ENCODE measurements at places on chromosomes 7 and 10. TPM values are rescaled to one million over a fixed set of nuclear protein-coding genes. Genes with fewer than 3 reads are reported as not detected.
A peak's percentile ranks its signal among the peaks of the same experiment; 100 is the strongest.

The PRSS2 gene
- total RNA-seq = not detected

DNA sequence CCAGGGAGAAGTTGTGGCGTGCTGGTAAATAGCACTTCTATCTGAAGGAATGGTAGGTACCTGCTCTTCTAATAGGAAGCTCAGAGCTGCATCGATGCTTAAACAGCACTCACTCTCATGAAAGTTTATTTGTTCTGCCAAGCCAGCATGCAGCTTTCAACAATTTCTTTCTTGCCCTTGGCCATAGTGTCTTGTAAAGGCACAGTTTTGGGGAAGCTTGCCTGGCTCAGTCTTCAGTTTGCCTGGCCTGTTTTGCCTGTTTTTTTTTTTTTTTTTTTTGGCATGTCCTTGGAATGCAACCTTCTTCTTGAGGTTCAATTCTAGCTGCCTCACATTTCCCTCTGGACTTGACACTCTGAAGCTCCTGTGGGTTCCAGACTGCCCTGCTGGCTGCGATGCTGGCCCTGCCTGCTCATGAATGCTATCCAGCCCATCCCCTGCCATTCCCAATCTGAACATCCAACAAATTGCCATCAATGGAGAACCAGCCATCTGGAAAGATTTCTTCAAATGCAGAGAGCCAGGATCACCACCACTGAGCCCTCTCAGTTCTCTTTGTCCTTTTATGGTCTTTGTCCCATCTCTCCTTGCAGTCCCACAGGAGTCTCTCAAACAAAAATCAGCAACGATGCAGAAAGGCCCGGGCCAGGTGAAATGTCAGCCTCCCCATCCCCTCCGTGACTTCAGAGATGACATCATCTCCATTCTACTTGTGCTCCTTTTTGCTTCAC lies 133.9 kb downstream of the ANLN start:
- H3K4me3 ChIP-seq = no peak overlapping the region
- no peaks in the 10 kb centered on the region for H3K36me3 ChIP-seq
- H3K27me3 ChIP-seq = peaks cover 48% of the 10 kb centered on the region
- no peak overlapping the region for H3K27ac ChIP-seq

The RSPH10B2 gene
- total RNA-seq = not detected

- no peaks in the 10 kb centered on the region for H3K36me3 ChIP-seq
- no peak for DNase-seq
- H3K4me3 ChIP-seq = no peak overlapping the region
Measured at GRCh38 chr7:131619336-131620305, 63.2 kb upstream of the PODXL start.

DNA sequence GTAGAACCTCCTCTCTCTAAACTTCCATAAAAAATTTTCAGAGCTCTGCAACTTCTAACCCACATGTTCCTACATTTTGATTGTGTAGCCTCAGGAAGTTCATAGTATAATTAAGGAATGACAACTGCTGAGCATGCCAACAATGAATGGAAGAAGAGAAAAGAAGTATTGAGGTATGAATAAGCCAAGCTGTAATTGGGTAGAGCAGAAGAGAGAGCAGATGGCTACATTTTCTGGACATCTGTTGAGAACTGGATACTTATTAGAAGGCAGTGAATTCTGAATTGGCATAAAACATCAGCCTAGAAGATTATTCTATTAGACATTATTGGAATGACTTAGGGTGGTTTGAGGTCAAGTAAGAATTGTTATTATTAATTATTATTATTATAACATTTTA lies 728.3 kb upstream of the PHF14 start:
- H3K4me1 ChIP-seq = peaks cover 2% of the 10 kb centered on the region
- no peak for DNase-seq
- H3K36me3 ChIP-seq = no peaks in the 10 kb centered on the region

DNA sequence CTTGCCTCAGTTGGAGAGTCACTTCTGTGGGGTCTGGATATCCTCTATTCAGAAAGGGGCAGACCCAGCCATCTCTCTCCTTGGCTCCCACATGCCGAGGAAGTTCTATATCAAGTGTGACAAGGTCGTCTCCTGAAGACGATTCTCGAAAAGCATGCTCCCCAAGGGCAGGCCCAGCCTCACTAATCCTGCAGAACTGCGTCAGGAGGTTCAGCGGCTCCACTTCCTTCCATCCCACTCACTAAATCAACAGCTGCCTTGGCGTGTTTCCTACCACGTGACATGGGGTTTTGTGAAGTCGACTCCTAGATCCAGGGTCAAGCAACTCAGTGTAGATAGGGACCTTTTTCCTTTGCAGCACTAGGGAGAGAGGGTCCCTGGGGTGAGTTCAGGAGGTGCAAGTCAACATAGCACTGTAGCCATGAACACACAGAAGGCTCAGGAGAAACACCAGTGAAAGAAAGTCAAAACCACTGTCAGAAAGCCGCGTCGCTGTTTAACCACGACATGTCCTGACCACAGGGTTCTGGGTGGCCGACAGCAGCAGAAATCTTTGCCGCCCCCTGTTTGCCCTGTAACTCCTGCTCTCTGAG lies 156.4 kb downstream of the PRPF18 start:
- no peak overlapping the region for H3K27ac ChIP-seq
- DNase-seq = no peak
- peaks cover 12% of the 10 kb centered on the region for H3K4me1 ChIP-seq
- peaks cover 29% of the 10 kb centered on the region for H3K36me3 ChIP-seq
- no peaks in the 10 kb centered on the region for H3K27me3 ChIP-seq

GRCh38 chr10:102112210-102112817 lies 7.9 kb downstream of the LDB1 start:
- DNase-seq = no peak
- no peaks in the 10 kb centered on the region for H3K27me3 ChIP-seq
- H3K27ac ChIP-seq = peak overlapping the region; percentile 97
- H3K36me3 ChIP-seq = peaks cover 45% of the 10 kb centered on the region
- H3K4me1 ChIP-seq = peaks cover 57% of the 10 kb centered on the region

- H3K27ac ChIP-seq = no peak overlapping the region
- no peak overlapping the region for H3K4me3 ChIP-seq
- DNase-seq = no peak
- no peaks in the 10 kb centered on the region for H3K36me3 ChIP-seq
- no peaks in the 10 kb centered on the region for H3K4me1 ChIP-seq
Measured at GRCh38 chr7:115965796-115966475, 64.6 kb downstream of the TFEC start.

DNA sequence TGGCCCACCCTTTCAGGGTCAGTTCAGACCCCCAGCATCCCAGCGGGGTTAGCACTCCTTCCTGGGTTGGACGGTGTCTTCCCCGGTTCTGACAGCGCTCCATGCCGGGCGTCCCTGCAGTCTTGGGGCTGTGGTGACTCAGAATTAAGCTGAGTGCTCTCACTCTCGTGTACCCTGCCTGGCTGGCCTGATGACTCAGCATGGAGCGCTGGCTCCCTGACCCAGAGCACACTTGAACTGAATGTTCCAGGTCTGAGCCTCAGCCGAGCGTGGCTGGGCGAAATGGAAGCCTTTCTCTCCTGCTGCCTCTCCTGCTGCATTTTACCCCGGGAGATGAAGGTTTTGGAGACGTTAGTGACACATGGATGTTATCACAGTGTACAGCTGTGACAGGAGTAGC lies 7.1 kb downstream of the BAG3 start:
- no peaks in the 10 kb centered on the region for H3K36me3 ChIP-seq
- H3K27me3 ChIP-seq = no peaks in the 10 kb centered on the region
- H3K4me3 ChIP-seq = peak overlapping the region; percentile 82
- peaks cover 100% of the 10 kb centered on the region for H3K4me1 ChIP-seq

The CRYGN gene
- 0.41 TPM for total RNA-seq

- no peaks in the 10 kb centered on the region for H3K36me3 ChIP-seq
- no peak overlapping the region for H3K27ac ChIP-seq
- H3K4me1 ChIP-seq = no peaks in the 10 kb centered on the region
- no peak for DNase-seq
- H3K4me3 ChIP-seq = no peak overlapping the region
- peaks cover 15% of the 10 kb centered on the region for H3K27me3 ChIP-seq
Measured at GRCh38 chr10:115157357-115157756, 64.2 kb downstream of the ATRNL1 start.

DNA sequence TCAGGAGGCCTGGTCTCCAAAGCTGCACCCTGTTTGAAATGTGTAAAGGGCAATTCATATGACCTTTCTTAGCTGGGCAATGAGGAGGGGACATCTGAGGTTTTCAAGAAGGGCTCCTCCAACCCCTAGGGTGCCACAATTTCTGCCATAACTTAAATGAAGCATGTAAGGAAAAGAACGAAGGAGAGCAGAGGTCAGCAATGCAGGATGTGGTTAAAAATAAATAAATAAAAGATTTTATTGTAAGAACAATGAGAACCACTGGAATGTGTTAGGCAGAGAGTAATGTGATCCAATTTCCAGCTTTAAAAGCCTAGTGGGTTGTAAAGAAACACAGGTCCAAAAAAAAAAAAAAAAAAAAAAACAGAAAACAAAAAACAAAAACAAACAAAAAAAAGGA lies 673.1 kb downstream of the TNS3 start:
- H3K36me3 ChIP-seq = no peaks in the 10 kb centered on the region
- no peak overlapping the region for H3K4me3 ChIP-seq

- no peaks in the 10 kb centered on the region for H3K27me3 ChIP-seq
- DNase-seq = no peak
- H3K36me3 ChIP-seq = no peaks in the 10 kb centered on the region
Measured at GRCh38 chr10:47418321-47418720, 34.2 kb upstream of the ZNF488 start.

- DNase-seq = no peak
- H3K27ac ChIP-seq = no peak overlapping the region
- no peaks in the 10 kb centered on the region for H3K4me1 ChIP-seq
- H3K36me3 ChIP-seq = no peaks in the 10 kb centered on the region
- H3K4me3 ChIP-seq = no peak overlapping the region
Measured at GRCh38 chr7:8105449-8106095, 137.0 kb downstream of the GLCCI1 start.

The SPDYE2 gene
- not detected for total RNA-seq

DNA sequence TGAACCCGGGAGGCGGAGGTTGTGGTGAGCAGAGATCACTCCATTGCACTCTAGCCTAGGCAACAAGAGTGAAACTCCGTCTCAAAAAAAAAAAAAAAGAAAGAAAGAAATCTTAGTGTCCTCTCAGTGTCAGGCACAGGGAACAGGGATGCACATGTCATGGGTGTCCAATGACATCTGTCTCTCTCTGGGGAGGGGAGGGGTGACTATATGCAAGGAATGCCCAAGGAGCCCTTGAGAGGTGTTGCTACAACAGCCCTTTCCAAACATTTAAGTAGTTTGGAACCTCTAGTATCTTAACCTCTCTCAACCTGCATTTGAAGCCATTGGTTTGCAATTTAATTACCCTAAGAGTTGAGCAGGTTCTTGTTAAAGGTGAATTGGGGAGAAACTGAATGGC lies 28.9 kb downstream of the PDLIM1 start:
- H3K4me3 ChIP-seq = no peak overlapping the region
- peaks cover 71% of the 10 kb centered on the region for H3K36me3 ChIP-seq
- peaks cover 71% of the 10 kb centered on the region for H3K4me1 ChIP-seq
- H3K27me3 ChIP-seq = no peaks in the 10 kb centered on the region

DNA sequence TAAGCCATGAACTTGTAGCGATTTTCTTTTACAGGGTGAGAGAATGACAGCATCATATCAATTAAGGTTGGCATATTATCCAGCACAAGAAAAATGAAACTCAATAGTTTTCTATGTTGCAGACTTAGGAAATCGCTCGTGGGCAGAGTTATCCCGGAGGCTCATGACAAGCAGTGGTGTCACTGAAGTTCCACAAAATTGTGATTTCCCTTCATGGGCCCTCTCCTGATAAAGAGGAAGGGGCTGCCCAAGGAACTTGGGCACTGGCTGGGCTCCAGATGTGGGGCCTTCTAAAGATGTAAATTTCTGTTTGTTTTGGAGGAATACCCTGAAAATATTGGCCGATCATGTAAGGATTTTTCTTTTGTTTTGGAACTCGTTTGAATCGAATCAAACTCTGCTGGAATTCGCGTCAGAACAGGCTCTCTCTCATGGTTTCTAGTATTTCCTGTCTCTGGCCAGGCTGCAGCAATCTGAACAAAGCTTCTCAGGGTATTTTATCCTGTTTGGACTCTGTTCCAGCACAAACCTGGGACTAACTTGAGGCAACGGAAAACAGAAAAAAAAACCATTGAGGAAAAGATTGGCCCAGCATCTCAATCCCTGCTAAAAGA lies 340.6 kb upstream of the NRP1 start:
- no peaks in the 10 kb centered on the region for H3K27me3 ChIP-seq
- H3K27ac ChIP-seq = peak overlapping the region; percentile 78
- H3K36me3 ChIP-seq = no peaks in the 10 kb centered on the region
- H3K4me1 ChIP-seq = peaks cover 37% of the 10 kb centered on the region

GRCh38 chr7:83413831-83414230 lies 235.1 kb downstream of the SEMA3E start:
- no peaks in the 10 kb centered on the region for H3K36me3 ChIP-seq
- H3K4me1 ChIP-seq = no peaks in the 10 kb centered on the region
- no peaks in the 10 kb centered on the region for H3K27me3 ChIP-seq
- no peak overlapping the region for H3K27ac ChIP-seq

- H3K4me3 ChIP-seq = no peak overlapping the region
- no peaks in the 10 kb centered on the region for H3K36me3 ChIP-seq
- no peak for DNase-seq
- H3K27me3 ChIP-seq = no peaks in the 10 kb centered on the region
Measured at GRCh38 chr10:30118590-30118989, 59.2 kb upstream of the JCAD start.

The CHCHD3 gene
- total RNA-seq = 209 TPM

- no peaks in the 10 kb centered on the region for H3K27me3 ChIP-seq
- H3K27ac ChIP-seq = no peak overlapping the region
- H3K4me3 ChIP-seq = no peak overlapping the region
Measured at GRCh38 chr10:88953662-88954061, 1.1 kb upstream of the ACTA2 start.

DNA sequence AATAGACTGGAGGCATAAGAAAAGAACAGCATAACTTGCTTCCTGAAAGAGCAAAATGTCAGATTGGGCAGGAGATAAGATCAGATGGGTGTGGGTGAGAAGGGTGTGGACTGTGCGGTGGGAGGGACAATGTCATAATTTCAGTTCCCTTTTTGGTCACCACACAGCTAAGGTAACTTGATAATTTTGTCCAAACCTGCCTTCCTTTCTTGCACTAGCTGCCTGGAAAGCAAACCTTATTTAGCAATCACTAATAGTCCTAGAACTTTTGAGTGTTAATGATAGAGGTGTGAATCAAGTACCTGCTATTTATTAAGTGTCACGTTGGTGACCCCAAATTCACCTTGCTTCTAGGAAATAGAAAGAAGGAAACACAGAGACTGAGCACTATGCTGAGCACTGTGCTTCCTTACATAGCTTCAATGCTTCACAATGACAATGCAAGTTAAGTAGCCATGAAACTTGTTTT lies 72.4 kb upstream of the SP4 start:
- peaks cover 15% of the 10 kb centered on the region for H3K27me3 ChIP-seq
- H3K4me1 ChIP-seq = no peaks in the 10 kb centered on the region
- DNase-seq = no peak
- no peaks in the 10 kb centered on the region for H3K36me3 ChIP-seq
- H3K4me3 ChIP-seq = no peak overlapping the region

The OIT3 gene
- total RNA-seq = not detected

The FUOM gene
- 5.1 TPM for total RNA-seq

GRCh38 chr7:11524476-11525397 lies 307.3 kb downstream of the THSD7A start:
- H3K4me3 ChIP-seq = no peak overlapping the region
- DNase-seq = no peak
- no peak overlapping the region for H3K27ac ChIP-seq
- H3K27me3 ChIP-seq = no peaks in the 10 kb centered on the region
- H3K4me1 ChIP-seq = no peaks in the 10 kb centered on the region
- no peaks in the 10 kb centered on the region for H3K36me3 ChIP-seq

The NEURL1 gene
- total RNA-seq = 0.14 TPM

GRCh38 chr7:40551685-40552576 lies 417.1 kb downstream of the SUGCT start:
- no peaks in the 10 kb centered on the region for H3K4me1 ChIP-seq
- no peak overlapping the region for H3K27ac ChIP-seq
- H3K4me3 ChIP-seq = no peak overlapping the region
- no peaks in the 10 kb centered on the region for H3K27me3 ChIP-seq

The CPA4 gene
- total RNA-seq = not detected

Measured in left ventricle myocardium inferior (tissue), 1 donor.